Stimulated activated CD4-positive, alpha-beta T cell treated with anti-CD3 and anti-CD28 coated beads, Interleukin-4, amount 100 ng/mL, for 4 hours (primary cell): ENCODE measurements at places on chromosomes 7 and 10.

DNA sequence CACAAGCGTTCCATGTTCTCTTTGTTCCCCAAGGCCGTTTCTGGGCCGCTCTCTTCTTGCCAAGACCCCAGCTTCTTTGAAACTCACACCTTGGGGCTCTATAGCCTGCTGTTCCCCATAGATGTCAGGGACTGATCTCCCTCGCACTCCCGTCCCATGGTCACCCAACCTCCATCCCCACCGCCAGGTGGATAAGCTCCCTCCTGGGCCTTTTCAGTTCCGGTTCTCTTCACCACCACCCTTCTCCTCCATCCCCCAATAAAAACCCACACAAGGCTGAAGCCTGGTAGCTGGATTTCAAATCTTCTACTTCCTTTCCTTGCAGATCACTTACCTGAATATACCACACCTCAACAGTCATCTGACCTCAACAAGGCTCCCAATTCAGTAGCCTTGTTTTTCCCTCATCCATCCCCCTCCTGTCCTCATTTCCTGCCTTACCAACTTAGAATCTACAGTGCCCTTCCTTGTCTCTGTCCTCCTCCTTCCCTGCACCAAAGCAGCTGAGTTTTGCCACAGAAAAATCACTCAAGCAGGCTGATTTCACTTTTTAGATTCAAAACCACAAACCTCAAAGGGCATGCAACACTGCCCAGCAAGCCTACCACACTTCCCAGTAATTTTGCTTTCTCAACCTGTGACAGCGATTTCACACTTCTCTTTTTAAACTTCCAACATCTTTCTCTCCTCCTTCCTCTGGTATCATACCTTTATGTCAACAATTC lies 7.7 kb downstream of the SLC37A3 start:
- no peak for DNase-seq

DNA sequence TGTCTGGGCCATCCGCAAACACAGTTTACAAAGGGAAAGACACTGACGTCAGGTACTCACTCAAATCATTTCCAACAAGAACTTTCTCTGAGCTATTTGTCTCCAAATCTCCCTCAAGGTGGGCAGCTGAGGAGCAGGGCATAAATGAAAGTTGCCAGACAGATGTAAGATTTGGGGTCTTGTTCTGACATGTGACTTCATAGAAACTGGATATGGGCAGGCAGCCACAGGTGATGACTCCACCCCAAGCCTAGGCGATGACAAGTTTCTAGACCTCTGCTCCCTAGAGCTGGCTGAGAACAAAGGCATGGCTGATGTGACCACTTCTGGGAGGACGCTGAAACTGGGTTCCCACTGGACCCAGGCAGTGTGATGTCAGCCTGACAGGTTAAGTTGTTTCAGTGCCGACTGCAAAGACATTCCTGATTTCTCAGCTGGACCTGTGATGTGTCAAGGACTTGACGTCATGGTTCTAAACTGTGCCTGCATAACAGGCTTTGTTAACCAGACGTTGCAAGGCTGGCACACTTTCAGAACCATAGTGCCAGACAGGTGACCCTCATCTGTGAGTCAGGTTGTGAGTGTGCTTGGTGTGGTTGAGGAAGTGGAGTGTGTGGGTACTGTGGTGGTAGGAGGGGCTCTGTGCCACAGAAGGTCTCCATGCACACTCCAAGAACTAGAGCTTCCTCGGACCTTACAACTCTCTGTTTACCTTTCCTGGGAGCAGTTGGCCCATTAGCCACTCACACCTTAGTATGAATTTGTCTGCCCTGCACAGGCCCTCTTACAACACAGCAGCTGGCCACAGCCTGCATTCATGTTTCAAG lies 39.9 kb upstream of the EBF3 start:
- no peak for DNase-seq

DNA sequence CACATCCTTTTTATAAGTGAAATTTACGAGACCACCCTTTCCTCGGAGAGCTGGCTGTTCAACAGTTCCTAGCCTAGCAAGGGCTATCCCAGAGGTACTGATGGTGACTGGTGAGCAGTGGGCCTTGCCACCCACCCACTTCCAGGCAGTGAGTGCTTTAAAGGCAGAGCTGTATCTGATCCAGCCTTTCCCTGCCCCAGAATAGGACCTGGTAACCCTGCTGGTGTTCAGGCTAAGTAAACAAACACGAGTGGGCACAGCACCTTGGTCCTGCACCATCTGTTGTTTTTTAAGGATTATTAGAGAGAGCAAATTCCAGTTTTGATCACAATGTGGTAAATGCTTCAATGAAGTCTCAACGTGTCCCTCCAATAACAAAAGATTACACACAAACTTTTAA lies 75.7 kb downstream of the COBL start:
- DNase-seq, result no peak

DNA sequence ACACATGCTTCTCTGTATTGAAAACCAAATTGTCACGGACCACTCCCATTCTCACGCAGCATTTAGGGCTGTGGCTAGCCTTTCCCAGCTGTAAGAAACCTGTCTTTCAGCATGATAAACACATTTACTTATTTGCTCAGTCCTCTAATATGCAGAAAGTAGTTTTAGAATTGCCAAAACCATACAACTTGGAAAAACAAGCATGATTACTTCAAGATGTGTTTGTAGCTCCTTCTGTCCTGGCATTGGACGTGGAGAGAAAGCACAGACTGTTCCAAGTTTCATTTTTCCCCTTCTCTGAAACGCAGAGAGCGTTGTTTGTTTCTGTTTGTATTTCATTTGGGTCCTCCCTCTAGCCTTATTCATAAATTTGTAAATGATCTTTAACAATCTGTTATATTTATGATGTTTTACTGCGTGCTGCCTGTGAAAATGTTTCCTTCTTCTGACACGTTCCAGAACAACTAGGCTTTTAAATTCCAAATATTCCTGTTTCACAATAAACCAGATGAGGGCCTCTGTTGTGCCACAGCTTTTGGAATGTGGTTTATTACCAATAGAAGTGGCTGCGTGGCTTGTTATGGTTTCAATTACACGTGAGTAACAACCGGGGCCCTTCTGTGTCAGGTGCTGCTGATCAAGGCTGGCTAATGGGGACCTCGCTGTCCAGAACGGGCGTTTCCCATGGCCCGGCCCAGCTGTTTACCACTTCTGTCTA lies 26.1 kb downstream of the MNX1 start:
- no peak for DNase-seq

DNA sequence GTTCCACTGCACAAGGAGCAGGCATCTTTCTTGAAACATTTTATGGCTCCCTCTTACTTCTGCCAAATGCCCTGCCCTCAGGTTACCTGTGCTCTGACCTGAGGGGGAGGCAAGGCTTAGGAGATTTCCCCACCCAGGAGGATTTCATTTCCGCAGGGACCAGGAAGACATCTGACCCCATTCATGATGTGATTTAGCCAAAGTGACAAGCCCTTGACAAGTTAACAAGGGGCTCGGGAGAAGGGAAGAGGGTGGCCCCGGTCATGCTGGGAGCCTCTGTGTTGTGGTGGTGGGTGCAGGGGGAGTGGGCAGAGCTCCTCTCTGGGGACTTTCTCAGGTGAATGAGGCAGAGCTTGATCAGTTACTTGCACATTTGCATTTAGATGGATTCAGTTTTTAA lies 18.9 kb downstream of the GIMAP5 start:
- DNase-seq, result no peak

DNA sequence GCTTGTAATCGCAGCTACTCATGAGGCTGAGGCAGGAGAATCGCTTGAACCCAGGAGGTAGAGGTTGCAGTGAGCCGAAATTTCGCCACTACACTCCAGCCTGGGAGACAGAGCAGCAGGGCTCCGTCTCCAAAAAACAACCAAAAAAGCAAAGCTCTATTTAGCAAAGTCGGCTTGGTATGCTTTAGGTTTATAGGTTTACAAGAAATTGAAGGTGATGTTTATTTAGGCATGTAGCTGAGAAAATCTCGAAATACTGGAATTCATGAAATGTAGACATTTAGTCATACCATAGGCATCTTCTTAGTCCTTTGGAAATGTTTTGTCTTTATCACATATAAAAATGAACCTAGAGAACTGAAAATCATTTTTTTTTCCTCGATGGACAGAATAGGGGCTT lies 453.8 kb upstream of the ANKRD30A start:
- no peak for DNase-seq
